ENCODE measurements at places on chromosomes 7 and 10.

- no peak for DNase-seq
These were observed 35.0 kb downstream of the ZFAND2A start for GRCh38 chr7:1124816-1125602.

DNA sequence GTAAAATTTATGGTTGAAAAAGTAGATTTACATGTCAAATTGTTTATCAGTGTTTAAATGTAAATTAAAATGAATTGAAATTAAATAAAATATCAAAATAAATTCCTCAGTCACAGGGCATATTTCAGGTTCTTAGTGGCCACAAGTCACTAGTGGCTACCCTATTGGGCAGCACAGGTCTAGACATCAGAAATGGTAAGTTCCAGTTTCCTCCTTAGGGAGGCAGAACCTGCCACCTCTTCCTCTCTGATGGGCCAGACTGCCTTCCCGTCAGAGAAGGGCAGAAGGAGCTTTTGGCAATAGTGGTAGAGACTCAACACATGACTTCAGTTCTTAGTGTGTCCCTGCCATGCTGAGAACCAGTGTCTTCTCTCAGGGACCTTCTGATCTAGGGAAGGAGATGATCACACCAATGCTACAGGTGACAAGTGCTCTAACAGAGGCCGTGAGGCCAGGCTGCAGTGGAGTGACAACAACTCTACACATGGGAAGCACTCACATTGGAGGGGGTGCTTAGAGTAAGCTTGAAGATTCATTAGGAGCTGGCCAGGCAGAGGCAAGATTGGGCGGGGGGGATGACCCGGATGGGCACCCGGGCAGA is 14.4 kb upstream of the PCBD1 start:
- no peak for DNase-seq

GRCh38 chr10:52701647-52702046 is 70.9 kb downstream of the MBL2 start:
- no peak for DNase-seq

- DNase-seq = no peak
These were observed 33.6 kb downstream of the HIPK2 start for GRCh38 chr7:139743967-139744767.

DNA sequence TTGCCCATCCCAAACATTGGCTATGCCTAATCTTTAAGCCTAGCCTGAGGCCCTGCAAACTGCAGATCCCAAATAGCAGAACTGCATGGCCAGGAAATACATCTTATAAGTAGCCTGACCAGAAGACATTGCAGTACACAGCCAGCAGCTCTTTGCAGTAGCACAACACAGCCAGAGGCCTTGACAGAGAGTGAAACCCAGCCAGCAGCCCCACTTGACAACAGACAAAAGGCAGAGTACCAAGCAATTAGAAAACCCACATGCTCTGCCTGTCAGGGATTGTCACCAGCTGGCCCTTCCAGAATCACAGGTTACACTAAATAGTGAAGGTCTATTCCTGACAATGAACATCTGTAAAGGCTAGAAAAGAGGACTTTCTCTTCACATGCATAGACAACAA is 242.8 kb upstream of the TMEM72 start:
- no peak for DNase-seq

GRCh38 chr10:110076559-110077318 is 69.0 kb downstream of the ADD3 start:
- DNase-seq = no peak

GRCh38 chr7:75924889-75925288 is 9.9 kb downstream of the POR start:
- DNase-seq = no peak

DNA sequence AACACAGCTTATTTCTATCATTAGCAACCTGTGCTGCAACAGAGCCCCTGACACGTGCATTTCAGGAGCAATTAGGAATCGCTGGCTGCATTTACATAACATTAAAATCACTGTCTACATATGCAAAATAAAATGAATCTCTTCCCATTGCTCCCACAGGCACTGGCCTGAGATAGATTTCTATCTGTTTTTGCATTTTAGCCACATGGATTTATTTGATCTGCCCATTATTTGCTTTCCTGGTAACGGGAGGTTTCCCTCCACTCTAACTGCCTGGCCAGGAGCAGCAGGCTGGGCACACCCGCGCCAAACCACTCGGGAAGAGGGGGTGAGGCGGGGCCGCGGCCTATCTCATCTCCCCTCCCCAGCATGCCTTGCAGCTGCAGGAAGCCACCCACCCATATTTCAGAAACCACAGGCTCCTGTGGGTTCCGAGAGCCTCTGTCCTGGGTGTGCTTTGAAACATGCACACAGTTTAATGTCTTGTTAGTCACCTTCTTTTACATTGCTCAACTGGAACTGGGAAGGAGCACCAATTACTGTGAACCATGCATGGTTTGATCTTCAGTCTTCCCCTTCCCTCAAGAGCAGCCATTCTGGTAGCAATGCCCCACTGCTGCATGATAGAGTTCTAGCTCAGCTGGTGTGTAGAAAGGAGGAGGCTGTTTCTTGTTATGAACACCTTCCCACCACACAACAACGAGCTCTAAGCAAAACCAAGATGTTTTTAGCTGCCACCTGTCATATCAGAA is 37.7 kb upstream of the IKZF1 start:
- peak; percentile 67 for DNase-seq

DNA sequence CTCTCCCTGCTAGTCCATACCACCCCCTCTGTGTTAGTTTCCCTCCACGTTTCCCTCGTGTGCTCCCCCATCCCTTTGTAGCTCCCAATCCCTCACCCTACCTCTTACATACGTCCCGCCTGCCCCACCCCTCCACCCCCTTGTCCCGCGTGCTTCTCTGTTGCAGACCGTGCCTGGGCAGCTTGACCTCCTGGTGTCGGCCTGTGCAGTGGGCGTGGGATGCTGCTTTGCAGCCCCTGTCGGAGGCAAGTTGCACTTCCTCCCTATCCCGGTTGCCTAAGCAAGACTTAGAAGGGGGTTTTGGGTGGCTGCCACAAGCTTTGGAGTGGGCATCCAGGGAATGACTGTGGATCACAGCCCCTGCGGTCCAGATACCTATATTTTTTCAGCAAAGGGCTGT is 7.7 kb downstream of the CLCN1 start:
- DNase-seq = no peak

DNA sequence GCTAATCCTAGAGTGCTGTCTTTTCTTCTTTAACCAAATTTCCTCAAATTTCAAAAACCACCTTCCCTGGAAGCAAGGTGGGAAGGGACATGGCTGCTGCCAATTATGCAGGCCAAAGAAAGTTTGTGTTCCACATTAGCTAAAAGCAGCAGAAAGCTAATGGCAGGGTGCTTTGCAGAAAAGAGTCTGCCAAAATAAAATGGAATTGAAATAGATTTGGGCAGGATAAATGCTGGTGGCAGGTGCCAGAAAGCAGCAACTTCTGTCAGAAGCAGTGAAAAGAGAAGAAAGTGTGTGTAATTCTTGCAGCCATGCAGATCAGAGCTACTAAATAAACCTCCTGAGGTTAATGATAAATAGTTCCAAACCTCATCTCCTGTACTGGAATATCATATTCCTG is 275.5 kb downstream of the ABCA13 start:
- DNase-seq = no peak

- no peak for DNase-seq
These were observed 174.1 kb downstream of the SKAP2 start for GRCh38 chr7:26690135-26690805.

GRCh38 chr7:100360135-100360854 is 2.4 kb downstream of the PILRB start:
- DNase-seq = no peak

DNA sequence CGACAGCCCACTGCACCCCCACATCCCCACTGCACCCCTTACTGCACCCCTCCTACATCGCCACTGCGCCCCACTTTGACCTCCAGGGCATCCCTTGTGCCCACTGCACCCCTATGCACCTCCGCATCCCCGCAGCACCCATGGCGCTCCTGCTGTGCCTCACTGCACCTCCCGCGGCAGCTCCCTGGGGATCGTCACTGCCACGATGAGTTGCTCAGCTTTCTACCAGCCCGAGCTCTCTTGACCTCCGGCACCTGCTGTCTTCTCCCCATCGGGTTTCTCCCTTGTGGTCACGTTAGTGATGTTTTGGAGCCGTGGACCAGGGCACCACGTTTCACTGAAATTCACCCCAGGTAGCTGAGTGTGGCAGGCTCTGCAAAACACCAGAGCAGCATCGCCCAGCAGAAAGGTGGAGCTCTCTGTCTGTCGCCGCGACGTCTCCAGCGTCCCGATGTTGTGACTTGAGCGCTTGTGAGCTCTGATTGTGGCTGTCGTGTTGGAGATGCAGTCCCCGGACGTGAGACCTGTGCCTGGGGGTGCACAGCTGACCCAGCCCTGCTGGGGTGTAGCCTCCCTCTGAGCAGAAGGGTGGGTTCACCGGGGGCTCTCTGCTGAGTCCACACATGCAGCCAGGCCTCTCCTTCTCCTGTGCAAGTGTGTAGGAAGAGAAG is 147.7 kb downstream of the DNAJB6 start:
- no peak for DNase-seq

DNA sequence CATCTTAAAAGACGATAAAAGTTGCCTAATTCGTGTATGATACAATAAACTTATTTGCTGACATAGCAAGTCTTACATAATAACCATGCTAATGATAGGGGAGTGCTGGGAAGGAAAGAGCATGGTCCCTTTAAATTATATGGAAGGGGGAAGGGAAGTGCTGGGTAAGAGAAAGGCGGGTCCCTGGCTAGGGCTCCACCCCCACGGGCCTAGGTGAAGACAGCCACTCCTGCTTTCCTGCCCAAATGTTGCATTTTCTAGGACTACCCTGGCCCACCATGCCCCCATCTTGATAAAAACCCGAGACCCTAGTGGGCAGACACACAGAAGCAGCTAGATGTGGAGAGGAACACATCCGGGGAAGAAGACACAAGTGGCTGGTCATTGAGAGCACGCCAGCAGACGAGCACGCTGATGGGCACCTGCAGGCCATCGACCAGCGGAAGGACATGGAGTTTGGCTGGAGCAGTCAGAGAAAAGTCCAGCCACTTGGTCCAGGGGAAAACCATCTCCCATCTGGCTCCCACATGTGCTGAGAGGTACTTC is 328.7 kb downstream of the ARL4A start:
- DNase-seq = no peak

- no peak for DNase-seq
These were observed 27.7 kb downstream of the BCCIP start for GRCh38 chr10:125850766-125851731.

GRCh38 chr7:151017370-151017952 is 6.8 kb downstream of the ATG9B start:
- DNase-seq = no peak

DNA sequence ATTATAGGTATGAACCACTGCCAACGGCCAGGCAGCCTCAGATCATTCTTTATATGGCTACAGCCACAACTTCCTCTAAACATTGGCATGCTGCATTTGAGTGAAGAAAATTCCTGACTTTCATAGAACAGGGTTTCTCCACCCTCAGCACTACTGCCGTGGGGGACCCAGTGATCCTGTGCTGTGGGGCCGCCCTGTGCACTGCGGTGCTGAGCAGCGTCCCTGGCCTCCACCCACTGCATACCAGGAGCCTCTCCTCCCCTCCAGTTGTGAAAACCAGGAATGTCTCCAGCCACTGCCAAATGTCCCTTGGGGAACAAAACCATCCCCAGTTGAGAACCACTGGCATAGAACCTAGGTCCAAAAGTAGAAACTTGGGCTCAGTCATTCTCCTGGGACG is 15.8 kb downstream of the CNPY1 start:
- DNase-seq = no peak

DNA sequence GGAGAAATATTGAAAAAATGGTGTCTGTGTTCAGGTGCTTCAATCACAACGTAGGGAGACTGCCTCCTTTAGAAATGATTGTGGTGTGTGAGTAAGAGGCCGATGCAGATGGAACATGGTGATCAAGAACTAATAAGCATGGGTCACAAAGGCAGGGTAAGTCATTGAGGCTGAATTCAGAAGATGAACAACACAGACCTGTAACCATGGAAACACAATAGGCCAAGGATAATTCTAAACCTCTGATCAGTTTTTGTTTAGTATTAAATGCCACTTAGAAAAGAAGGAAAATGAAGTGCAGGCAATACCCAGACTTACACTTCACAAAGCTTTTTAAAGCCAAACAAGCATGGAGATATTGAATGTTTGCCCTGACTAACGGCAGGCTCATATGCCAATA is 32.8 kb upstream of the TAS2R16 start:
- no peak for DNase-seq

DNA sequence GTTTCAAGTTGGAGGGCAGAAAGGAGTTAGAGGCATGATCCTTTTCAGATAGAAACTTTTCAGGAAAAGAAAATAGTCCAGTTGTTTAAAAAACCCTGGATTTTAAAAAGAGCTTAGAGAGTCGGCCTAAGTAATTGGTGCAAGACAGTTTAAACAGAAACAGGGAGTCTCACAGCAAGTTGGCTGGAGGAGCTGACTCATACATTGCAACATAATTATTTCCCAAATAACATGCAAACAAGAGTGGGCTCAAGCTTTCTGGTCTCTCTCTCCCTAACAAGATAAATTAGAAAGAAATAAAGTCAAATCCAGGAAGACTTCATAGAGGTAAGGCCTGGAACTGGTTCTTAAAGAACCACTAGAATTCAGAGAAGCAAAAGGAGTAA is 100.3 kb upstream of the AGBL3 start:
- DNase-seq = no peak

- peak; percentile 15 for DNase-seq
These were observed 165.6 kb upstream of the KMT2E start for GRCh38 chr7:104848138-104848990.

DNA sequence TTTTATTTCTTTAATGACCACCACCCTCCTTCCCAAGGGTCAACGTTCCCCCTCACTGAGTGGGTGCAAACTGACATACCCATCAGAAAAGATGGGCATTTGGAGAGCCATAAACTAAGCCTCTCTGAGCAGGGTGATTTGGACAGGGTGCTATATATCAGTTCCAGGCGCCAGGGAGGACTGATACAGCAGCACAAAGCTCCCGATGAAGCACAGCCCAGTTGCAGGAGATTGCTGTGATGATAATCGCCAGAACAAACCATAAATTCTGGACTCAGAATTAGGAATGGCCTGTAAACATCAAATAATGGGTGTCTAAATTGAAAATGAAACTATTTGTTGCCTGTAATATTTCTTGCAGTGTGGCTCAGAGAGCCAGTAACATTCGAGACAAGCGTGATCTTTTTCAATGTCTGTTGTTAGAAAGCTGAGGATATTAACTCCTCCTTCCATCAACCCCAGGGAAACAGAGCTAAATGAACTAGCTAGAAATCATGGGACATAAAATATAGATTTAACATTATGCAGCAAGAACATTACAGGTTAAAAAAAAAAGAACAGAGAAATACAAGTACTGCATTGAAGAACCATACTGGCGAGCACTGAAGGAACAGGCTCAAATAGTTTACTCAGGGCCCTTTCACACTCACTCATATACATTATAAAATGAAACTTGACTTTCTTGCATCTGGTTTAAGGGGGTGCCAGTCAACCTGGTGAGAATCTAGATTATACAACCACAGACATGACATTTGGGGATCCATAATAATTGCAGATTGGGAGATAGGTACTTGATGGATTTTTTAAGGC is 137.5 kb upstream of the LRRTM3 start:
- DNase-seq = no peak

DNA sequence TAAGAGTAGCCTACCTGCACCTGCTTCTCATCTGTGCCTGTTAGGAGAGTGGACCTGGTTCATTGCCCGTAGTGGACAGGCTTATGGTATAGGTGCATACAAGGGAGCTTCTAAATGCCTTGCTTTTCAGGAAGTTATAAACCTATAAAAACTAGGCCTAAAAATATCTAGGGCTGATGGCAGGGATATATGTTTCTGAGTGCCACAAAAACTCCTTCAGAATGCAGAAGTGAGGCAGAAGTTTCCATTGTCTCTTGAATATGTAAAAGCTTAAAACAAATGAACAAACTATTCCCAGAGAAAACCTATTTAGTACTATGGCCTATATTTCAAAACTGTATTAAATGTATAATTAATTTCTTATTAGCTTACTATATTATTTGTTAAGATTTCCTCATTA is 91.8 kb downstream of the RNLS start:
- DNase-seq = no peak
